ENCODE measurements at places on chromosomes 1 and 21.
A peak's percentile ranks its signal among the peaks of the same experiment; 100 is the strongest.

DNA sequence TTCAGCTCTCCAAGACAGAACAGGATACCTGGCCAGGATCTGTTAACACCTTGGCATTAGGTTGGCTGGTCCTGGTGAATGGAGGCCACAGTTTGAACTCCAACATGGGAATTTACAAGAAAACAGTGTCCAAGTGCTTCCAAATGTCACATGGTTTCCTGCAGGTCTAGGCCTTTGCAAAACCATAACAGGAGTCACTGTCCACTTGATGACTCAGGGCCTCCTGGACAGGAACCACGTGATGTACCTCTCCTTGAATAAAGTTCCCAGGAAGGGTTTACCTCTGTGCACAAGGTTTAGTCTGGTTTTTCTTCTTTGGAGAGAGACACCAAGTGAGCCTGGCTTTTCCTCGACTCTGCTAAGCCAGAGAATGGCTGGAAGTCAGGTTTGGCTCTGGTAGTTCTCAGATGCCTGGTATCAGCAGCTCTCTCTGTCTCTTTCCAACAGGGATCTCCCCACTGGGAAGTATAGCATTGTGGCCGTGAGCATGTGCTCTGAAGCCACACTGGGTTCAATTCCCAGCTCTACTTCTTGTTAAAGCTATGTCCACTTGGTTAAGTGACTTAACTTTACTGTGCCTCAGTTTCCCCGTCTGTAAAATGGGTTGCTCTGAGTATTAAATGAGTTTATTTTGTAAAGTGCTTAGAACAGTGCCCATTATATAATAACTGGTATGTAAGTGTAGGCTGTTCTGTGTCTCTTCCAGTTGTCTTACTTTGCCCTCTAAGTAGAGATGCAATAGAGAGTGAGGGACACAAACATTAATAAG, 27.3 kb upstream of the TMEM61 start:
- DNase-seq, result no peak

DNA sequence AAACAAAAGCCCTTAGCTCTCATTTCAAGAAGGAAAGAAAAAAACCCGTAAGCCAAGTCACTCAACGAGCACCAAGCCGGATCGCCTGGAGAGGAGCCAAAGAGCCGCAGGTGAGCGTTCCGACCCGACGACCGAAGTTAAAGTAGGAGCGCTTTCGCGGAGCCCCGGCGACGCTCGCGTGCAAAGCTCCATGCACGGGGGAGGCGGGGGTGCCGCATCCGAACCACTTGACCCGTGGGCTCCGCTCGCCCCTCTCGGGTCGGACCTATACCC, 382 bp downstream of the GPBP1L1 start:
- peak; percentile 40 for DNase-seq

DNA sequence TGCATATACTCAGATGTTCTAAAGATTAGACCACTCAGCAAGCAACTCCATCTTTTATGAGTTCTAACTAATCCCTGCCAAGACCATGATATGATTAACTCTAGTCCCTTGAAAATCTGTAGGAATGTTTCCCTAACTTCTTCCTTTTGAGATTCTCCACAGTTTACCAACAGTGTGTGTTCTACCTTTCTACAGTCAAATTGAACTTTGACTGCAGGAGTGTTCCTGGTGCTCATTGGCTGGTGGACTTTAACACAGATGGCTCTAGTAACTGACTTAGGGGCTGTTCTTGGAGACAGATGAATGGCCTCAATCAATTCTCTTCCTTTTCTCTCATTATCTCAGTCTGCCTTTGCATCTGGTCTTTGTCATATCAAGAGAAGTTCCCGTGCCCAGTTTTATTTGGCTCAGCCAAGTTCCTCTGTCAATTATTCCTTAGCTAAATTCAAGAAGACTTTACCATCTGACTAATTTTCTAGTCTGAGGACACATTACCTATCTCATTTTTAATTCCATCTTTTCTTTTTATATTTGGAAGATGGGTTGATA, 643.9 kb upstream of the CAMK1G start:
- no peak for DNase-seq

DNA sequence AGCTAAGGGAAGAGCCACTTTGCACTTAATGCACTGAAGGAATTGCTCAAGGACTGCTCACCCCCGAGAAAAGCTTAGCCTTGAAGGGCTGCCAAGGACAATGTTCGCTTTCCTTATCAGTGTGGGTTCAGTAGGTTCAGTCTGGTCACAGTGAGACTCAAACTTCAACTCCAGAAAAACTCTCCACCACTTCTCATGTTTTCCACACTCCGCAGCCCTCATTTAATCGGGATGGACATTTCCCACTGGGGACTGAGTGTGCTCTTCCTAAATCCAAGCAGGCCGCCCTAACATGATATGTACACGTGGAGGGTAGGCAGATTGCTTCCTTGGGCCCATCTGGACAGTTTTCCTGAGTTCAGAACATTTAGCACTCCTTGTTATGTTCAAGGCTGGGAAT, 19.5 kb downstream of the SUSD4 start:
- no peak for DNase-seq

- no peak for DNase-seq
Measured at GRCh38 chr1:3857791-3858129, 484 bp downstream of the DFFB start.

Data from NCI-H510A (cell line).